Stimulated activated CD4-positive, alpha-beta T cell treated with anti-CD3 and anti-CD28 coated beads, Interleukin-15, amount 100 ng/mL, for 1 hour (primary cell): ENCODE measurements at places on chromosomes 7 and 10.

DNA sequence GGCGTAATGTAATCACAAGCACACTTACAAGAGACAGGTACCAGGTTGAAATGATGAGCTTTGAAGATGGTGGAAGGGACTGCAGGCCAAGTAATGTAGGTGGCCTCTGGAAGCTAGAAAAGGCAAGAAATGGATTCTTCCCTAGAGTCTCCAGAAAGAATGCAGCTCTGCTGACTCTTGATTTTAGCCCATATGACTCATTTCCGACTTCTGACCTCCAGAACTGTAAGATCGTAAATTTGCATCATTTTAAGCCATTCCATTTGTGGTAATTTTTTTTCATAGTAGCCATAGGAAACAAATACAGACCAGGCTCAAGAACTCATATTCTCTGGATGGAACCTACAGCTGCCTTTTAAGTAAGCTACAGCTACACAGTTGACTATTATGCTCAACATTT lies 315.5 kb downstream of the MAGI2 start:
- DNase-seq, result no peak

DNA sequence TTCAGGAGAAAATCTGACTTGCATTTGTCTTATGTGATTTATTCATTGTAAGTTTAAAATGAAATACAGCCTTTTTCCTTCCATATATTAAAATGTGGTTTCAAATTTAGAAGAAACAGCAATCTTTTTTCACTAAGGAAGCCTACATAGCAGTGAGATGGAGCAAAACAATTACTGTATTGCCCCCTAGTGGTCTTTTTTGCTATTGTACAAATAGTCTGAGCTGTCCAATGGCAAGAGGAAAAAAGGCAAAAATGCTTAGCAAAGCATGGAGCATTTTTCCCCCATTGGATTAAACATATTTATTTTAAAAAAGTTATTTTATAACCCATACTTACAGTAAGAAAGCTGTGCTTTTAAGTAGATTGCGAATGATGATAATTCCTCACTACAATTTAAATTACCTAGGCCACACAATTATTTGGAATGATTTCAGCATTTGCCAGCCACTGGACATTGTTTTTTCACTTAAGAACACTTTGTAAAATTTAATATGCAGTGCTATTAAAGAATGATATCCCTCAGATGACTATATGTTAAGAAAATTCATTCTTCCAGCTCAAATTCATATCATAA lies 119.5 kb downstream of the CPED1 start:
- DNase-seq, result no peak

DNA sequence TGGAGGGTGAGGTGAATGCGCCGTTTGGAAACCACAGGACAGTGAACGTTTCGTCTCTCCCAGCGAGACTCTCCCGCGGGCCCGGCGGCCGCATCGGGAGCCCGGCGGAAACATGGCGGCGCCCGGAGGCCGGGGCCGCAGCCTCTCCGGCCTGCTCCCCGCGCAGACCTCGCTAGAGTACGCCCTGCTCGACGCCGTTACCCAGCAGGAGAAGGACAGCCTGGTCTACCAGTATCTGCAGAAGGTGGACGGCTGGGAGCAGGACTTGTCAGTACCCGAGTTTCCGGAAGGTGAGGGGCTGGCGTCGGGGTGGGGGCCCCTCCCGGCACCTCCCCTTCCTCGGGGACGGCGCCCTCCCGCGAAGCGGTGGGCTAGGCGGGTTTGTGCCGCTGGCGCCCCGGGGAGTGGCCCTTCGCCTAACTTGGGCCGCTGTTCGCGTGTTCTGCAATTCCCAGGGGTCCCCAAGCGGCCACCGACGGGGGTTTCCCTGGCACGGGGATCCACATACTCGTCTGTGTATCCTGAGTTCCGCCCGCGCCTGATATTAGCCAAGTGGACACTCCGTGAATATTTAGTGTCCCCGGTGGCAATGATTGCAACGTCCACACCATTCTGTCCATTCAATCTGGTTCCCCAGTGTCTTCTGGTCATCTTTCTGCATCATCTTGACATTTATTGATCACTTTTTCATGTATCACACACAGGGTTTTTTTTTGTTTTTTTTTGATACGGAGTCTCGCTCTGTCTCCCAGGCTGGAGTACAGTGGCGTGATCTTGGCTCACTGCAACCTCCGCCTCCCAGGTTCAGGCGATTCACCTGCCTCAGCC lies 514 bp downstream of the NHLRC2 start:
- DNase-seq, result no peak

GRCh38 chr7:157008-157310 lies 35.4 kb upstream of the FAM20C start:
- DNase-seq, result no peak
